ENCODE measurements at places on chromosomes 7 and 10. TPM values are rescaled to one million over a fixed set of nuclear protein-coding genes. Genes with fewer than 3 reads are reported as not detected.

Gene CAMK1D
- 10.6 TPM for total RNA-seq

Gene KBTBD2
- 25.7 TPM for total RNA-seq

Gene TMED4
- total RNA-seq, result 41.1 TPM

Gene CREM
- total RNA-seq, result 21.9 TPM

Gene NUTM2E
- total RNA-seq, result 0.28 TPM

Gene SHOC2
- total RNA-seq, result 30.2 TPM

Gene CALD1
- total RNA-seq, result 170 TPM

Gene PRXL2A
- 58.3 TPM for total RNA-seq

Gene SYCE1
- not detected for total RNA-seq

Gene PODXL
- total RNA-seq, result 945 TPM

Gene CROT
- 6.1 TPM for total RNA-seq

Gene GATA3
- total RNA-seq, result 0.43 TPM

Gene LRRC17
- 3.0 TPM for total RNA-seq

Data from H1 (cell line).